ENCODE measurements at places on chromosomes 5 and 9. TPM values are rescaled to one million over a fixed set of nuclear protein-coding genes. Genes with fewer than 3 reads are reported as not detected.

The SOHLH1 gene
- polyA plus RNA-seq, result not detected

The CCIN gene
- polyA plus RNA-seq, result 2.5 TPM

DNA sequence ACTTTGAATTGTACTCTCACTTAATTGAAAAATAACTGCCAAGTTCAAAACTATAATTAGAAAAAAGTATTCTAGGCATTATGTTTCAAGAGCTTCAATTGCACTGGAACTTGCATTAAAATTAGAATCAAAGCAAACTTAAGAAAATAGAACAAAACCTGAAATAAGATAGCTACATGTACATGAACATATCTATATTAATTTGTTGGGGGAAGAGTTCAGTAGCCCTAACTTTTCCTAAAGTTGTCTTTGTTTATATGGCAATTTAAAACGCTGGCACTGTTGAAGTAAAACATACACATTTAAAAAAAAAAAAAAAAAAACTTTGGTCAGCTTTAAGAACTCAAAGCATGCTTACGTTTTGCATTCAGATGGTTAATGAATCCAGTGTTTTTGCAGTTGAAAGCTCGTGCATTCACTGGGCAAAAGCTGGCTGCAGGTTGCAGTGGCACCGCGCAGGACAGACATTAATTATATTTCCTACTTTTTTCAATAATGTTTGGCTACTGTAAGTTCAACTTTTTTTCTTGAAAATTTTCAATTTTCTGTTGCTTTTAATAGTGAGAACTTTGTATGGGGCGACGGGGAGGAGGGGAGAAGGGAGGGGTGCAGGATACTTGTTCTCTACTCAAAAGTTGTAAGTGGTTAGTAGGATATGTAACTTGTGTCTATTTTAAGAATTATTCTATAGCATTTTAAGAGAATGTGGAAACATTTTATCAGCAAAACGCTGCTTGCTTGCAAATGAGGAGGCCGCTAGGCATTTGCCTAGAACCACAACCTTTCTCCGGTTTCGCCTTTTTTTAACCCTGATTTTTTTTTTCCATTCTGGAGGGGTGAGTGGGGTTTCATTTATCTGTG lies 3.9 kb downstream of the NR2F1 start:
- no peak for DNase-seq

DNA sequence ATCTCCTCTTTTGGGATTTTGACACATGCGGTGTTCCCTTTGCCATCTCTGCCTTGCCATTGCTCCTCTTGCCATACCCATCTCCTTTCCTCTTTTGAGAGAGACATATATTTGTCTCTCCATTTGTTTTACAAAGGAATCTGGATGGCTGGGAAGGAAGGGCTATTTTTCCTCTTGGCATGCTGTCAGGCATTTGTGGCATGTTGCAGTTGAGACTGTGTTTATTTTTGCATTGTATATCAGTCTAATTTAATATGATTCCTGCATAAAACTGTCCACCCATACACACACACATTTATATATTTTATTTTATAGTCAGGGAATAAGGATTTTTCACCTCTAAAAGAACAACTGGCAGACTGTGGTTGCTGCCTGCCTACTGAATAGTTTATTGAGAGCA lies 1105.8 kb upstream of the SEMA6A start:
- DNase-seq, result no peak

Data from GM23248 (cell line).